ENCODE measurements at places on chromosomes 12 and 14. TPM values are rescaled to one million over a fixed set of nuclear protein-coding genes. Genes with fewer than 3 reads are reported as not detected.

SLC24A4 gene
- 2.4 TPM for total RNA-seq

DNAI7 gene
- total RNA-seq = 9.0 TPM

MED6 gene
- 27.0 TPM for total RNA-seq

ACRBP gene
- 1.6 TPM for total RNA-seq

GRIP1 gene
- total RNA-seq = 1.3 TPM

GRCh38 chr12:56804169-56804568 is 41.0 kb downstream of the HSD17B6 start:
- no peak overlapping the region for H3K27ac ChIP-seq
- H3K4me1 ChIP-seq = no peaks in the 10 kb centered on the region
- H3K4me3 ChIP-seq = no peak overlapping the region
- H3K36me3 ChIP-seq = no peaks in the 10 kb centered on the region
- DNase-seq = no peak

GRCh38 chr12:53664936-53665335 is 10.9 kb downstream of the ATP5MC2 start:
- H3K4me1 ChIP-seq = peaks cover 4% of the 10 kb centered on the region
- no peaks in the 10 kb centered on the region for H3K27me3 ChIP-seq
- H3K4me3 ChIP-seq = no peak overlapping the region
- no peak overlapping the region for H3K27ac ChIP-seq
- no peak for DNase-seq

- no peak for DNase-seq
- H3K27ac ChIP-seq = no peak overlapping the region
- no peaks in the 10 kb centered on the region for H3K27me3 ChIP-seq
- H3K4me1 ChIP-seq = peaks cover 4% of the 10 kb centered on the region
- no peak overlapping the region for H3K4me3 ChIP-seq
These were observed 2.6 kb upstream of the C12orf76 start for GRCh38 chr12:110050927-110051326.

DNA sequence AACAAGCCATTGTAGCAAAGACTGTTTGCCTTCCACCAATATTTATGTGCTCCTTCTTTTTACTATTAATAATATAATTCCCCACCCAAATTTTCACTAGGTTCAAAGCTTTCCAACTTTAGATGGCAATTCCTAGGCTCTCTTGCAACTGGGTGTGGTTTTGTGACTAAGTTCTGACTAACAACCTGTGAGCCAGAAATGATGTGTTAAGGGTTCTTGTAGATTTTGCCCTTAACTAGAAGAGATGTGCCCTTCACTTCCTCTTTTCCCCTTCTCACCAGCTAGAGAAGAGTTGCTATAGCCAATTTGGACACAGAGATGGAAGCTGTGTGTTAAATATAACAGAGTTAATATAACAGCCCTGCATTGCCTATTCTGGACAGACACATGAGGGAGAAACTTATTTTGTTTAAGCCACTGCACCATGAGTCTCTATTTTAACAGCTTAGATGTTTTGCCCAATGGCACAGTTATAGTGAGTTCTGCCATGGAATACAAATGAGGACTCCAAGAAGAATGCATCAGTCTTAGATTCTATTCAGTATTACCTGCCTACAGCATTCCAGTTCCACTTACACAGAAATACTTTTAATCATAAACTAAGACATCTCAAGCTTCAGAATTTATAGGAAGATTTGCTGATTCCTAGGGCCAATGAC is 216.2 kb downstream of the DUSP6 start:
- DNase-seq = no peak
- H3K27ac ChIP-seq = no peak overlapping the region

GRCh38 chr14:106877517-106877916 is 1351.1 kb downstream of the TMEM121 start:
- no peaks in the 10 kb centered on the region for H3K27me3 ChIP-seq
- H3K4me3 ChIP-seq = no peak overlapping the region
- no peaks in the 10 kb centered on the region for H3K36me3 ChIP-seq

- no peak overlapping the region for H3K27ac ChIP-seq
- H3K4me1 ChIP-seq = no peaks in the 10 kb centered on the region
- no peak for DNase-seq
- H3K27me3 ChIP-seq = peaks cover 42% of the 10 kb centered on the region
- H3K36me3 ChIP-seq = peaks cover 5% of the 10 kb centered on the region
- H3K4me3 ChIP-seq = no peak overlapping the region
These were observed 901 bp downstream of the B3GNT4 start for GRCh38 chr12:122204167-122205052.

DNA sequence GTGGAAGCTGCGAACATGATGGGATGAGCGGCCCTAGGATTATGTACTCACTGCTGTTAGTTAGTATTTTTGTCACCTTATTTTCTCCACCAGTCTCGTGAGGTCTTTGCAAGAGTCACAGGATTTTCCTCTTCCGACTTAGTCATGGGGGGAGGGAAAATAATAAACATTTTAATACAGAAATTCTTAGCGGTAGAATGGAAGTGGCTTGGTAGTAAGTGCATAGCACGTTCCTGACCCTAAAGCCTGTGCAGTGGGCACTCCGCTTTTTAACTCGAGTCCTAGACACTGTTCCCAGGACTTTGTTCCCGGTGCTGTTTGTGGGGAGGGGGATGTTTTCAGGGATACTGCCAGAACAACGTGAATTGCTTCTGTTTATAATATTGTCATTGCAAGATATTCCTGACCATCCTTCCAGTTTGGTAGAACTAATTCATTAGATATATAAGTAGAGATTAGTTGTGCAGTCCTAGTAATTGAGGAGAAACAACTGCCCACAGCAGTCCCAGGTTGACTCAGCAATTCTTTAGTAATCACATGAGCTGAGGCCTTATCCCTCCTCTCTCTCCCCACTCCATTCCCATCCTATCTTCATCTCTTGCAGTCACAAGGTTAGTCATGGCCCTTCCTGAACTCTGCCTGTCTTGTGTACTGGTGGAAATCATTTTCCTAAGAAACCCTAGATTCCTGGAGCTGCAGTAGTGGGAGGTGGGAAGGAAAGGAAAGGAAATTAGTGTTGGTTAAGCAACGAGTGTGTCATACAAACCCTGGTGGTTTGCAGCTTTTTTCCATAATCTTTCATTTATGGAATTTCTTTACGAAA is 799 bp downstream of the SLC38A6 start:
- H3K4me1 ChIP-seq = peaks cover 2% of the 10 kb centered on the region
- H3K4me3 ChIP-seq = peak overlapping the region; percentile 94
- peak overlapping the region; percentile 95 for H3K27ac ChIP-seq
- H3K36me3 ChIP-seq = peaks cover 3% of the 10 kb centered on the region
- peak; percentile 40 for DNase-seq
- no peaks in the 10 kb centered on the region for H3K27me3 ChIP-seq

- no peaks in the 10 kb centered on the region for H3K36me3 ChIP-seq
- no peaks in the 10 kb centered on the region for H3K4me1 ChIP-seq
- H3K27me3 ChIP-seq = no peaks in the 10 kb centered on the region
- DNase-seq = peak; percentile 90
These were observed 57.9 kb downstream of the PDE3A start for GRCh38 chr12:20426191-20426590.

GRCh38 chr12:3160081-3160480 is 82.9 kb downstream of the TSPAN9 start:
- peaks cover 15% of the 10 kb centered on the region for H3K4me1 ChIP-seq

GRCh38 chr14:33668066-33668465 is 282.8 kb downstream of the EGLN3 start:
- no peak overlapping the region for H3K27ac ChIP-seq
- H3K36me3 ChIP-seq = no peaks in the 10 kb centered on the region
- DNase-seq = no peak

DNA sequence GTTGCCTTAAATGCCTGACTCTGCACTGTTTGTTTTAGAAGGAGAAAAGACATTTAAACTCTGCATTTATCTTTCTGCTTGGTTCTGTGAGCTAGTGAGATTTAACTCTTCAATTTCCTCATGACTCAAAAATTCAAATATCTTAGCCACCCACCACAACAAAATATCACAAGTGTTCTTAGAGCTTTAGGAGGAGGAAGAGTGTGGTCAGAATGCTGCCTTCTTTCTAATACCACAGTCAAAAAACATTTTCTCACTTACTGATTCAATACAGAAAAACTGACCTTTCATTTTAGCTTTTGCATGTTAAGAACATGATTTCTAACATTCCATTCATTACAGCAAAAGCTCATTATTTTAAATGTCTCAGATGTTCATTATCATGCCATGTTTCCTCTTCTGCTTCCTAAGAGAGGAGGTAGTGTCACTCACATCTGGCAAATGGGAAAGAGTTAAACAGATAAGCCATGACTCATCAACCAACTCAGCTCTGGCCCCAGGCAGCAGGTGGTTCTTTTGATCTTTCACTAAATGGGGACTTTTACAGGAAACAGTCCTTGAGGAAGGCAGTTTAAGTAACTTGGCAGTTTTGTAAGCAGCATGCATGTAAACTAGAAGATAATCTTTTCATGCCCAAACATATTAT is 56.4 kb upstream of the RNU6-8 start:
- no peaks in the 10 kb centered on the region for H3K36me3 ChIP-seq
- H3K4me3 ChIP-seq = no peak overlapping the region
- H3K27ac ChIP-seq = no peak overlapping the region
- no peaks in the 10 kb centered on the region for H3K27me3 ChIP-seq
- no peak for DNase-seq
- H3K4me1 ChIP-seq = peaks cover 12% of the 10 kb centered on the region

DNA sequence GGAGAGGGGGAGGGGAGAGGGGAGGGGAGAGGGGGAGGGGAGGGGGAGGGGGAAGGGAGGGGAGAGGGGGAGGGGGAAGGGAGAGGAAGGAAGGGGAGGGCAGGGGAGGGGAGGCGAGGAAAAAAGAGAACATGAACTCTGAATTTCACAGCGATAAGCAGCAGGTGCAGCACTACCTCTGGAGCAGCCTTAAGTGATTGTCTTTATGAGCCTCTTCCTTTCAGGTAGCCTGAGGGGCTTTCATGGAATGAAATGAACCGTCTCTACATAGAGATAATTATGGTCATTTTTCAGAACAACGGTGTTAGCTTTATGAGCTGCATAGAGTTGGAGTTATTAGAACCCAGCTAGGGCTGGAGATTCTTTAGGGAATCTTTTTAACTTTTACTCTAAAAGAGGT is 18.1 kb upstream of the PTCSC3 start:
- DNase-seq = no peak
- H3K4me1 ChIP-seq = no peaks in the 10 kb centered on the region
- H3K27ac ChIP-seq = no peak overlapping the region
- no peaks in the 10 kb centered on the region for H3K27me3 ChIP-seq

DNA sequence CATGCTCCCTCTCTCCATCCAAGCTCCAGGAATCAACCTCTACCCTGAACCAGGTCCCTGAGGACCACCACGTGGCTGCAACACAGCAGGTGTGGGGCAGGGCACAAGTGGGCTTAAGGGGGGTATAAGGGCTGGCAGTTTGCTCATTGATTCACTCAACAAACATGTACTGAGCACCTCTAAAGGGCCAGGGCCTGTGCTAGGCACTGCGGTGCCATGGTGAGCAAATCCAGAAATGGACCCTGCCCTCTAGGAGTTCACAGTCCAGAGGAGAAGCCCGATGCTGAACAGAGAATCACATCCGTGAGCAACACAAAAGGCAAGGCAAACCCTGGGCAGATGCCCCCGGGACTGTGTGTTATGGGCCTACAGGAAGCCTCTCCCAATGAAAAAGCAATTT is 6.5 kb upstream of the AQP2 start:
- H3K27ac ChIP-seq = no peak overlapping the region
- DNase-seq = peak; percentile 6
- no peak overlapping the region for H3K4me3 ChIP-seq
- H3K4me1 ChIP-seq = peaks cover 13% of the 10 kb centered on the region
- H3K36me3 ChIP-seq = no peaks in the 10 kb centered on the region

DNA sequence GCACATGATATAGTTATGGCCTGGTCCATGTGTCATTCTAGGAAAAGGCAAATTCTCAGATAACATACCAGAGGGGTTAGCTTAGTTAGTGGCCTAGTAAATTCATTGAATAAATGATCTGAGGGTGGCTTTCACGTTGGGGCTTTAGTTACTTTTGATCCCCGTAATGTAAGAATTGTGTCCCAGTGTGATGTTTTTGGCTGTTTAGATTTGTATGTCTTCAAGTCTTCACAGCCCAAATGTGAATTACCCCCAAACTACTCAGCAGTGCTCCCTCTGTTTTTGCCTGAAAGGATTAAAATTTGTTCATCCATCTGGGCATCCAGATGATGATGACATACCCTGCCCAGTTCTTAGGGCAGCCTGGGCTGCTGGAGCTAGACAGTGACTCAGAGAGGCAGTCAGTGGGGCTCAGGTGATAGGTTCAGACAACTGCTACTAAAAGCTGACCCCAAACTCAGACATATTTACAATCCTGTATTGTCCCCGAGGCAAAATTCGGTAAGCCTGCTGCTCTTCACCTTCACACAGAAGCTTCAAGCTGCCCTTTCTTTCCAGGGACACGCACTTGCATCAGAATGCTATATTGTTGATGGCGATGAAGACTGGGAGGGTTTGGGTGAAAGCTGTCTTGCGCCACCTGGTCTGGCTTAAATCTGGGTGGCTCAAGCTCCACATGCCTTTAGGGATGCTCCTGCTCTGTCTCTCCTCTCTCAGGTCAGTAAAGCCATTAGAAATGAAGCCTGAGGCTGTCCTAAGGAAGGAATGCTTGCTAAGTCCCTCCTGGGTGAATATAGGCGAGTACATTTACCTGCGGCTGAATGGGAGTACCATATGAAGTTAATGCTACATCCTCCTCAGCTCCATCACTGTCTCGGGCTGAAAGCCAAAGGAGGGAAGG is 10.3 kb downstream of the GPRC5D start:
- no peaks in the 10 kb centered on the region for H3K27me3 ChIP-seq
- H3K4me1 ChIP-seq = peaks cover 2% of the 10 kb centered on the region
- H3K36me3 ChIP-seq = no peaks in the 10 kb centered on the region
- H3K27ac ChIP-seq = no peak overlapping the region
- DNase-seq = no peak
- no peak overlapping the region for H3K4me3 ChIP-seq

DNA sequence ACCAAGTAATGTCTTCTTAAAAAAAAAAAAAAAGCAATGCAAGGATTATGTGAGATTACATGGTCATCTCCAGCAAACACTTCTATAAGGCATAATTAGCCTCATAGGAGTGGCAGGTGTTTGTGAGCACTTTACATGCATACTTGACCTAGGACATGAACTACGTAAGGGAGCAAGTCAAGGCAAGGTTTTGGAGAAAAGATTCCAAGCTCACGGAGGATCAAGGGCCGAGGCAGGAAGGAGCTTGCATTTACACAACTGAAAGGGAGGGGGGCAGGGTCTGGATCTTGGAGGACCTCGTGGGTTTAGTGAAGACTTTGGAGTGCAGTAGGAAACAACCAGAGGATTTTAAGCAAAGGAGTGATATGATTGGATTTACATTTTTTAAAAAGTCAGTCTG is 112.5 kb downstream of the CCER1 start:
- no peaks in the 10 kb centered on the region for H3K36me3 ChIP-seq
- no peak for DNase-seq
- no peaks in the 10 kb centered on the region for H3K27me3 ChIP-seq
- H3K27ac ChIP-seq = no peak overlapping the region
